Small intestine (tissue), 16 donors: ENCODE measurements at places on chromosomes 6 and 20. TPM values are rescaled to one million over a fixed set of nuclear protein-coding genes. Genes with fewer than 3 reads are reported as not detected.

DNA sequence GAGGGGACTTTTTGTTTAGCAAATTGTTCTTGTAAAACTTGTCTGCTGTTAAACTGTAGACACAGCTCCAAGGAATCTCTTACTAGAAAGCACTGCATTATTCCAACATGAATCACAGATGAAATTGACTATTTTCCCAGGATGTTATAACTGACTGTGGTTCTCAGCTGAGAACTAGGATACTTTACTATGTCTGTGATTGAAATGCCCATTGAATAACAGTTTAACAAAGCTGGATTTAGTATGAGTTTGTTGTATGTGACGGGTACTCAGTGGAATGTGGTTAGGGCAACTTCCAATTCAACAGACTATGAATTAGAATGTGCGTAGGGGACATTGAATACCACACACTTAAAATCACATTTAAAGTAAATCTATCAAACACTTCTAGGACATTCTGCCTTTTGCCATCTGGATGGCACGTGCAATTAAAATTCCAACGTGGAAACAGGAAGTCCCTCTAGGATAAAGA is 193.4 kb upstream of the PREP start:
- no peak for DNase-seq

DNA sequence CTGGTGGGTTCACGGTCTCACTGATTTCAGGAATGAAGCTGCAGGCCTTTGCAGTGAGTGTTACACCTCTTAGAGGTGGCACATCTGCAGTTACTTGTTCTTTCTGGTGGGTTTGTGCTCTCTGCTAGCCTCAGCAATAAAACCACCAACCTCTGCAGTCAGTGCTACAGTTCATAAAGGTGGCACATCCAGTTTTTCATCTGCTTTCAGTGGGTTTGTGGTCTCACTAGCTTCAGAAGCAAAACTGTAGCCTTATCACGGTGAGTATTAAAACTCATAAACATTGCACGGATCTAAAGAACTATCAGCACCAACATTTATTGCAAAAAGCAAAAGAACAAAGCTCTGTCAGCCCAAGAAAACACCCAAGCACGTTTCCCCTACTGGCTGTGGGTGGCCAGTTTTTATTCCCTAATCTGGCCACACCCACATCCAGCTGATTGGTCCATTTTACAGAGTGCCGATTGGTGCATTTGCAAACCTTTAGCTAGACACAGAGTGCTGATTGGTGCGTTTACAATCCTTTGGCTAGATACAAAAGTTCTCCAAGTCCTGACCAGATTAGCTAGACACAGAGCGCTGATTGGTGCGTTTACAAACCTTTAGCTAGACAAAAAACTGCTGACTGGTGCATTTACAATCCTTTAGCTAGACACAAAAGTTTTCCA is 3.4 kb upstream of the TMEM14C start:
- peak; percentile 39 for DNase-seq

DNA sequence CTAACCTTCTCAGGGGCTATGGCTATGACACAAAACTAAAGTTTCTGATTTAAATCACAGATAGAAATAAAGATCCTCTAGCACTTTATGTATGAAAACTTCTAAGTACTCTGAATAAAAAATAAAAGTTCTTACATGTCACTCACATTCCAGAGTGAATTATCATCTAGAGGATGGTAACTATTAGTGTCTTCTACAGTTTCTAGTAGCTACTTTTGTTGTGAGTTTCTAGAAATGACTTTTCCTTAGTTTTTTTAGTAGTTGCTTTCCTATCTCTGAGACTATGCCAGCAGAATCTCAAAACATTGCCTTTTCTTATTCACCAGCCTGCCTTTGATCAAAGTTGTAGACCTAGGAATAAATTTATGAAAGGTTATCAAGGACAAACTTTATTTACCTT is 10.1 kb downstream of the ZNF318 start:
- DNase-seq: no peak

GRCh38 chr6:1296542-1296941 is 15.4 kb upstream of the FOXQ1 start:
- DNase-seq: no peak

Gene LPA
- 0.03 TPM for polyA plus RNA-seq
